ENCODE measurements at places on chromosomes 7 and 10.

GRCh38 chr10:110109511-110109910, 97.9 kb upstream of the MXI1 start:
- no peak for DNase-seq

- peak; percentile 9 for DNase-seq
Observed at GRCh38 chr10:73773152-73773879, 8.5 kb upstream of the CHCHD1 start.

- no peak for DNase-seq
Observed at GRCh38 chr7:16904076-16904475, 22.3 kb upstream of the AGR3 start.

- DNase-seq = peak; percentile 55
Observed at GRCh38 chr10:104274762-104275721, 6.1 kb downstream of the GSTO2 start.

- no peak for DNase-seq
Observed at GRCh38 chr7:106294334-106294733, 9.6 kb upstream of the NAMPT start.

DNA sequence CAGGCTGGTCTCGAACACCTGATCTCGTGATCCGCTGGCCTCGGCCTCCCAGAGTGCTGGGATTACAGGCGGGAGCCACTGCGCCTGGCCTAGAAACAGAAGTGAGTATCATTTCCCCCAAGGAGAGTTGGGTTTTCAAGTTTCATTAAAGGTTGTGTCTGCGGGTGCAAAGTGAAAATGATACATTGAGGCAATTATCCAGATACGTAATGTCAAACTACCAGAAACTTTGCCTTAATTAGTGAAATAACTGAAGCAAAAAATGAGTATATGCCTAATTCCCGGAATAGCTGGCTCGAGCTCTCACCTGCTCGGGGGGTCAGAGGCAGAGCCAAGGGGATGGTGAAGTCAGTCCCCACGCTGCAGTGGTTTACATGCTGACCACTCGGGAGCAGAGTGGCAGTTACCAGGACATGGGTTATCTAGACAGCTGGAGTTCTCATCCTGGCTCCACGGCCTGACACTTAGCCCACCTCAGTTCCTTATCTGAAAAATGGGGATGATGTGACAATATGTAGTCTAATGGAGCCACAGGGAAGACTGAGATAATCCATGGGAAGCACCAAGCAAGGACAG, 25.5 kb downstream of the CHST15 start:
- DNase-seq = no peak

DNA sequence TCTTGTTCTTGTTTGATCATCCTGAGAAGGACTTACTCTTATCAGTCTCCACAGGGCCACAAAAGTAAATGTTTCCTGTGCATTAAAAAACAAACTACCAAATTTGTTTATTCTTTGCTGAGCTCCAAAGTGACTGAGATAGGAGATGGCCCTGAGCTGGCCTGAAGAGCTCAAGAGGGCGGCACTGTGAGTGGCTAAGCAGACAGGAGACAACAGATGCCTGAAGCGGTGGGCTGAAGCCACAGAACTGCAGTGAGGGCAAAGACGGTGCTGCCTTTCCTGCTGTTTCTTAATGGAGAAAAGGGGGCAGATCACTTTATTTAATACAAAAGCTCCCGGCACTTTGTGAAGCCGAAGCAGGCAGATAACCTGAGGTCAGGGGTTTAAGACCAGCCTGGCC, 379.6 kb downstream of the ARL4A start:
- DNase-seq = no peak

GRCh38 chr10:25786161-25786560, 147.9 kb upstream of the MYO3A start:
- no peak for DNase-seq

GRCh38 chr7:7653593-7654187, 13.1 kb downstream of the UMAD1 start:
- peak; percentile 25 for DNase-seq

DNA sequence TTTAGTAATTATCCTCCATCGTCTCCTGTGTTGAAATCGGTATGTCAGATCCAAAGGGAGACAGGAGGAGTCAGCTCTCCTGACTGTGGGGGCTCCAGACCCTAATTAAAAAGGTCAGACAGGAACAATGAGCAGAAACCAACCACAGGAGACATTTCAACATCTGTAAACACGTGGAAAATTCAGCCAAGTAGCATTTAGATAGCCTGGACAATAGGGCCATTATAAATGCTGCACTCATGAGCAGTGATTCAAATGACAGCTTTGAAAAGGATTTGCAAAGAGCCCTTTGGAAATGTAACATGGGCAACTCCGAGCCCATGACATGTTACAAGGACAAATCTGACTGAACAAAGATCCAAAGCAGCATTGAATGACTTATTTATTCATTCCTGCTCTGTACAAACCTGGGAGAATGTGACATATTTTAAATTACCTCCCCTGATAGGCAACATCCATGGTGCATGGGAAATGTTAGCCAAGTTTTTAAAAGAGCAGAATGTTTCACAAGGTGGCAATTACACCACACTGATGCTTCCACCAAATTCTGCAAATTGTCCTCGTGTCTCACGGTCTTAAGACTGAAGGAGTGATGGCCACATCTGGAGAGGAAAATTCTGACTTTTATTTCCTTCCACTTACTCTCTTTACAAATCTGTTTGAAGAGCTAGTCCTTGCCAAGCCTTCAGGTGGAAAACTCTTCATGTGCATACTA, 113.3 kb upstream of the KMT2E start:
- DNase-seq = no peak

DNA sequence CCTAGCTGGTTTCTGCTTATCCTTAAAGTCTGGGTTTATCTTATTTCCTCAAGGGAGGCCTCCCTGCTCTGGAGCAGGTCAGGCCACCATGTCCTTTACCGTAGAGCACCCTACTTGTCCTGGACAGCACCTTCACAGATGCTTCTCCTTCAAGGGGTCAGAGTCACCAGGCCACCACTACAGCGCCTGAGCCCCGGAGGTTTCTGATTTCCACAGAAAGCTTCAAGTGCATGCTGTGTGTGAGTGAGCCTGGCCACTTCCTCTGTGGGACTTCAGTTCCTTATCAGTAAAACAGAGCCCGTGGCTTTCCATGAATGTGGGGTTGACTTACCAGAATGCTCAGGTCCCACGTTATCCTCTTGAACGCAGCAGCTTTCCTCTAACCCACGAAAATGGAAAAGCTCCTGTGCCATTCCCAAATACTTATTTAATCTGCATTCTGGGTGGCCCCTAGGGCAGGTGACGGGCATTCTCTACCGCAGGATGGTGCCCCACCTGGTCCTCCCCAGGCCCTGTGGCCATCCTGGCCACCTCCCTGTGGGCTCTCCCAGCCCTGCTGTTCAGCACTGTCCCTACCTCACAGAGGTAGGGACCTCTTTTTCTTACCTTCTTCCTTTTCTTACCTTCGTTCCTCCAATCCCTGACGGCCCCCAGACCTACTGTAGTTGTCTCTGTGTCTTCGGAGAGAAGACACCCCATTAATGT, 1.4 kb upstream of the DOCK1 start:
- DNase-seq = no peak

DNA sequence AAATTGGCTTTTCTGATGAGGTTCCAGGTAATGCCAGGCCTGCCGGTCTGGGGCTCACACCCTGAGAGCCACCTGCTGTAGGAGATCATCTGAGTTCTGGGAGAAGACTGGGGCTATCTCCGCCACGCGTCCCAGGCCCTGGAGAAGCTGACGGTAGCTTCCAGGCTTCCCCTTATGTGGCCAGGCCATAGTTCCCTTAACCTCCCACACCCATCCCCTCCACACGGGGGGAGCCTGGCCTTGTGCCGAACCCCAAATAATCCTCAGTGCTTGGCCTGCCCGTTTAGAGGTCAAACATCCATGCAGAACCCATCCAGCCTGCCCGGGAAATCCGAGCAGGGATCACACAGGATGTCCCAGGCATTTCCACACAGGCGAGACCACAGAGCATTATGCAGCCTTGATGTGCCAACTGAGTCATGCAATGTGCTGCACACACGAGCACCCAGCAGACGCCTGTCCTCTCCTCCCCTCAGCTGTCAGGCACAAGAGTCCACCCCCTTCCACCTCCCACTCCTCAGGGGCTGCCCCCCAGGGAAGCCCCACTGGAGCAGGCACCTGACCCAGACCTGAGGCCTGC, 176.2 kb downstream of the PRKAG2 start:
- no peak for DNase-seq

DNA sequence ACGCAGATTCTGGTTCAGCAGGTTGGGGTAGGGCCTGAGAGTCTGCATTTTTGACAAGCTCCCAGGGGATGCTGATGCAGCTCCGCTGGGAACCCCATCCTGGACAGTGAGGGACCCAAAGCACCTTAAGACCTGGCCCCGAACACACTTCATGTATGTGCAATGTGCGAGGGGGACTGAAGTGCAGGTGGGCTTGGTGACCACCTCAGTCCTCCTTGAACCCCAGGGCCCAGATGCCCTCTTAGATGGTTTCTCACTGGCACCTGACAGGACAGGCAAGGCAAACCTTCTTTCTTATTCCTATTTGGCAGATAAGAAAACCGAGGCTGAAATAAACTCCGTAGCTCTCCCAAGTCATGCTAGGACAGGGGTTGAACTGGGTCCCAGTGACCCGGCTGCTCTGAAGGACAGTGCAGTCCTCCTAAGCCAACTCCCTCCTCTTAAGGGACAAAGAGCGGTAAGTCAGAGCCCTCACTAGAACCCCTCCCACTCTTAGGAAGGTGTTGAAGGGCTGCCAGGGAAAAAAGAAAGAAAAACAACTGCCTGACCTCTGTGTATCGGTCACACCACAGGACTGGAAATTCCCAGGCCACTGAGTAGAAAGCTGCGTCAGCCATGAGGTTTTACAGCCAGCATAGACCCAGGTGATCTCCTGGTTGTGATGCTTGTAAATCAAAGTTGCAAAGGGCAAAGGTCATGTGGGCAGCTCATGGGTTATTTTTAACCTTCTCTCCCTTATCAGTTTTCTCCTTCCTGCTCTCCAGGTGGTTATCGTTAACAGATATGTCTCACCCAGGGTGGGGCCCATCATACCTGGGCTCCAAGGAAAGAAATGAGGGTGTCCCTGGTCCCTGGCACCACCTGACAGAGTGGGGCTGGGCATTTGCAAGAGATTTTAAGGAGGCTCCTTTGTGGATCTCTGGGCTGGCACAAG, 90.9 kb upstream of the SMNDC1 start:
- DNase-seq = peak; percentile 84

GRCh38 chr10:55224007-55224781, 423.2 kb upstream of the PCDH15 start:
- DNase-seq = no peak

GRCh38 chr10:124719213-124719851, 24.8 kb downstream of the FAM53B start:
- DNase-seq = peak; percentile 77

GRCh38 chr7:146956853-146957252, 840.3 kb downstream of the CNTNAP2 start:
- no peak for DNase-seq

GRCh38 chr7:104823177-104823576, 190.8 kb upstream of the KMT2E start:
- no peak for DNase-seq

- no peak for DNase-seq
Observed at GRCh38 chr10:26624006-26624405, 73.5 kb upstream of the PDSS1 start.

GRCh38 chr10:69080226-69080625, 7.7 kb upstream of the SRGN start:
- no peak for DNase-seq

DNA sequence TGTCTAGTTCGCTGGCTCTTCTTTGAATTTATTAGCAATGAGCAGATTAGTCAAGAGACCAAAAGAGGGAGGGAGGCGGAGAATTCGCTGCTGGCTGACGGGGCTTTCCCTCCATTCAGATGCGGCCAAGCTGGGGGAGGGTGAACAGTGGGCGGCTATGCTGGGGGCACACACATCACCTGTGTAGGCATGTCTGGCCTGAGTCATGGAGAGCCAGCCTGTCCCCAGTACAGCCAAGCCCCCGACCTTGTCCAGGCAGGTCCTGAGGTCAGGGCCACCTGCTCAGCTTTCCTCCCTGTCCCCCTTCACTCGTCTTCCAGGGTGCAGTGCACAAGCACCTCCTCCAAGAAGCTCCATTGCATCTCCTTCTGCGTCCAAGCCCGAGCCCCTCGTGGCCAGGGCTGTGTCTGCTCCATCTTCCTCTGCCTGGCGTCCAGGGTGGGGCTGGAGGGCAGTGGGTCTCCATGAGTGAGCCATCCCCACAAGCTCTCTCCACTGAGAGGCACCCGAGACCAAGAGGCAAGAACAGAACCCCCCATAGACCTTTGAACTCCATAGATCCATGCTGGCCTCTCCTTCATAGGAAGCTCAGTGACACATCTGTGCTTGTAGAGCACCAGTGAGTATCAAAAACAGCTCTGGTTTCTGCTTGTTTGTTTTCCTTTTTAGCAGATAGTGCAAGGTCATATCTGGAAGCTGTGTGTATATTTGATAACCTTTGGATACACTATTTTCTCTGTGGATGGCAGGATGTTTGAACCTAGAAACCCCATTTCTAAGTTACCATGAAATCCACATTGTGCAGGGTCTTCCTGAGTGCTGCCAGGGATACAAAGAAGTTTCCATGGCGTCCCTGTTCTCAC, 1.9 kb upstream of the DEPP1 start:
- no peak for DNase-seq
